NCI-H1048 (cell line): ENCODE measurements at places on chromosomes 7 and 10.

DNA sequence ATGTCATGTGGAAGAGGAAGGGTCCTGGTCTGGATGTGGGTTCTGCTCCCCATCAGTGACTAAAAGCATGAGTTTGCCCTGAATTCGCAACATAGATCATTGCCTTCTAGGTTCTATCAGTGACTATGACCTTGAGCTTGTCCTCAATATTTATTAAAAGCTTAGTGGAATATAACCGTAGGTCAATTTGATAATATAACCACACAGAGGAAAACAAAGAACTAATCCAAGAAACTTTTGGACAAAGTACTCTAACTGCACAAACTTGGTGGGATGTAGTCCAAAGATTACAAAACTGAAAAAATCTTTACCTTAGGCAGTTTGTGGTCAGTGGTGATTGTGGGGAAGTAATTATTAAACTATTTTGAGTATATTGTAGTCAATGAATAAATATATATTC lies 152.9 kb downstream of the CYP26A1 start:
- DNase-seq, result no peak

- DNase-seq, result no peak
Measured at GRCh38 chr7:17030559-17030958, 148.8 kb upstream of the AGR3 start.

DNA sequence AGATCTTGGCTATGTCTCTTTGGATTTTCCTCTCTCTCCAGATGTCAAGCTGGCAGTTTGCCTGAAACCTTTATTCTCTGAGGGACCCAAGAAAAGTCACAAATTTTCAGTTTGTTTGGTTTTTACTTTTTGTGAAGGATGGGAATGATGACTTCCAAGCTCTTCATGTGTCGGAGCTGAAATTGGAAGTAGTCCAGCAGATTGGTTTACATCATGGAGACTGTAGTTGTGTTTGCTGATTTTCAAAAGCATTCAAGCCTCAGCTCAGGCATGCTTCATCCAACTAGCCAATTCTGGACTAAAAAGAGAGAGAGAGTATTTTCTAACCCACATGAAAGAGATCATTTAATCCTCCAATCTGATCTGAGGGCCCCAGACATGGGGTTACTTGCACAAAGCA lies 326.2 kb upstream of the AUTS2 start:
- DNase-seq, result no peak

- DNase-seq, result no peak
Measured at GRCh38 chr7:142777318-142777717, 6.5 kb downstream of the PRSS2 start.

- no peak for DNase-seq
Measured at GRCh38 chr10:1539216-1539615, 198.1 kb downstream of the ADARB2 start.

DNA sequence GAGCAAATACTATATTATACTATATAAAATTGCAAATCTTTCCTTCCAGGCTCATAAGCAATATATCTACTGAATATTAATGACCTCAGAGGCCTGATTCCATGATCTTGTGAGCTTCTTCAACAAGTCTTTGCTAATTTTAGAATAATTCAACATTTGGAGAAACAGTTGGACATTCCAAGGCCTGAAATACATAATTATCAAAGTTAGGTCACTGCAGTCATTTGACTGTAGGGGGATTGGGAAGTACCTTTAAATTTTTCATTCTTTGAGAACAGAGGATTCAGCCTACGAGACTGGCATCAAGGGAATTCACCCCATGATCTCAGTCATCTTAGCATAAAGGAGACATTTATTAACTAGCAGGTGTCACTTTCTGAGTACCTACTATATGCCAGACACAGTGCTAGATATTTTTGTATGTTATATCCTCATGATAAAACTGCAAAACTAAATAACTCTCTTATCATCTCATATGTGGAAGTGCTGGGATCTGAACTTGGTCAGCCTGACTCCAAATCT lies 85.4 kb downstream of the DOCK4 start:
- no peak for DNase-seq

DNA sequence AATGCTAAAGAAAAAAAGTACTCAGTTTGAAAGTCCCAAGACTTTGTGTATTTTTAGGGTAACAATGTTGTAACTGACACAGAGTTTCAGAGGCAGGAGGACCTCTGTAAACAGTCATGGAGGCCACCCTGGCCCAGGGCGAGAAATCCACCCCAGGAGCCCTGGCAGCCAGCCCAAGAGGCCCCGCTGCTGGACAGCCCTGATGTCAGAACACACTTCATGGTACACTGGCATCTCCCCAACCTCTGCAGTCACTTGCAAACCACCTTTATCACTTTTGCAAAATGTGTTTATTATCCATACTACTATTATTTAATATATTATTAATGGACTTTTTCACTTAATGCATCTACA lies 30.2 kb downstream of the C10orf143 start:
- no peak for DNase-seq

- no peak for DNase-seq
Measured at GRCh38 chr10:59997827-59998525, 91.6 kb upstream of the CCDC6 start.

GRCh38 chr10:70508912-70509756 lies 30.6 kb downstream of the PALD1 start:
- DNase-seq, result no peak

DNA sequence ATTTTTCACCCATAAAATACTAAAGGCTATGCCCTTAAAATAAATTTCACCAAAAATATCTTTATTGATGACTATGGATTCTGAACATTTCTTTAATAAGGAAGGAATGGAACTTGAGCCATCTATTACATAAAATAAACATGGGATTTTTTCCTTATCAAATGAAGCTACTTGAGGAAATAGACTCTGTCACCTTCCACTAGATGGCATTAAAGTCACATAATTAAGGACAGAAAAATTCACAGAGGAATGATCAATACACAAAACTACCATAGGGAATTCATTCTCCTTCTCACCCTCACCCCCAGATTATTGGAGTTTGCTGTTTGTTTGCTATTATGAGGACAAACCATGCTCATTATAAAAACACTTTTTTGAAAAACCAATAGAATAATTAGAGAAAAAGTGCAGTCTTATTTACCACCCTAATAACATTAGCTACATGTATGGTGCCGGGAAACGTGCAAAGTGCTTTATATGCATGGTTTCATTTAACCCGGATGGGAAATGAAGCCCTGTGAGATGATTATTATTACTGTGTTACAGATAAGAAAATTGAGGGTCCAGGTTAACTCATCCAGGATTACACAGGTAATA lies 21.1 kb upstream of the FOXI2 start:
- DNase-seq, result no peak

GRCh38 chr7:138167222-138167621 lies 91.0 kb downstream of the AKR1D1 start:
- no peak for DNase-seq

DNA sequence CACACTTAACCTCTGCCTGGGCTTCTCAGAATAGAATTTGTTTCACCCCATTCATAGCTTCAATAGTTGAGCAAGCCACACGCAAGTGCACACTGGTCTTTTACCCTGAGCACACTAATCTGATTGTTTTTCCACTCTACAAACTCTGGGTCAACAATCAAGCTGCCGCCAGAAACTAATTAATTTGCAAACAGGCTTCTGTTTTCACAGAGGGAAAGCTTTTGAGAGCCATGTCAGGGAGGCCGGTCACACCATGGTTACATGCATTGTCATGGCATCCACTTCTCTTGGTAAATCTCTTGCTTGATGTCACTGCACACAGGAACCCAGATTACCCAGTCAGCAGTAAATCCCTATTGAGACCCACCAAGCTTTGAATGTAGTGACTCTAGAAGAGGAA lies 154.2 kb downstream of the SEMA3A start:
- no peak for DNase-seq

- DNase-seq, result no peak
Measured at GRCh38 chr7:120436487-120437060, 163.6 kb downstream of the KCND2 start.

DNA sequence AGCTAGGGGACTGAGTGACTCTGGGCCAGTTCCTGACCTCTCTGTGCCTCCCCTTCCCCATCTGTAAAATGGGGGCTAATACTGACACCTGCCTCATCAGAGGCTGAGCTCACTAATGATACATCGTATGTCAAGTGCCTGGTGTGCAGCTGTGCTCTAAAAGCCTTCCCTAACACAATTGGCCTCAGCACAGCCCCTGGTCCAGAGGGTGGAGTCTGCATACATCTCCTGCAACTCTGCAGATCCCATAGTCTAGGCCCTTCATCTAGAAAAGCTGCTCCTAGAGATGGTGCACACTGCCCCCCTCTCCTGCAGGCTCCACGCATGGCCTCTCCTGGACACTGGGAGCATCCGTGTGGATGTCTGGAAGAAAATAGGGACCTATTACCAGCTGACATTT lies 255.0 kb downstream of the RPS24 start:
- no peak for DNase-seq

DNA sequence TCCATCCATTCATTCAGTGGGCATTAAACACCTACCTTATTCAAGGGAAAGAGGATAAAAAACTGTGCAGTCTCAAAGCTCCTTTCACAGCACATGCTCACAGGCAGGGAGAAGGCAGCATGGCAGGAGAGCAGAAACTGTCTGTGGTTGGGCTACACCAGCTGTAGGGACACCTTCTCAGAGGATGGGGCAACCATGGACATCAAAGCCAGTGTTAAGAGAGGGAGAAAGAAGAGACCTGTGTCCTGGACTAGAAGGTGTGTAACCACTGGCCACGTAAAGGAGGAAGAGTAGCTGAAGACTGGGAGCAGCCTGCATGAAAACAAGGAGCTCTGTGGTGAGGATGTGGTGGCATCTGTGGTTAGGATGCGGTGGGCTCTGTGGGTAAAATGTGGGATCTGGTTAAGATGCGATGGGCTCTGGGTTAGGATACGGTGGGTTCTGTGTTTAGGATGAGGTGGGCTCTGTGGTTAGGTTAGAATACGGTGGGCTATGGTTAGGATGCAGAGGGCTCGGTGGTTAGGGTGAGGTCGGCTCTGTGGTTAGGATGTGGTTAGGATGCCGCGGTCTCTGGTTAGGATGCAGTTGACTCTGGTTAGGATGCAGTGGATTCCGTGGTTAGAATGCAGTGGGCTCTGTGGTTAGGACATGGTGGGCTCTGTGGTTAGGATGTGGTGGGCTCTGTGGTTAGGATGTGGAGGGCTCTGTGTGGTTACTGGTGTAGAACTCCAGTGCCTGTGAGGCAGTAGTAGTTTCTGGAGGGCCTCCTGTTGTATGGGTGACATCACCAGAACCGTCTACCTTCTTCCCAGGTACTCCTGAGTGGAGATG lies 197.6 kb downstream of the WDR37 start:
- DNase-seq, result no peak

DNA sequence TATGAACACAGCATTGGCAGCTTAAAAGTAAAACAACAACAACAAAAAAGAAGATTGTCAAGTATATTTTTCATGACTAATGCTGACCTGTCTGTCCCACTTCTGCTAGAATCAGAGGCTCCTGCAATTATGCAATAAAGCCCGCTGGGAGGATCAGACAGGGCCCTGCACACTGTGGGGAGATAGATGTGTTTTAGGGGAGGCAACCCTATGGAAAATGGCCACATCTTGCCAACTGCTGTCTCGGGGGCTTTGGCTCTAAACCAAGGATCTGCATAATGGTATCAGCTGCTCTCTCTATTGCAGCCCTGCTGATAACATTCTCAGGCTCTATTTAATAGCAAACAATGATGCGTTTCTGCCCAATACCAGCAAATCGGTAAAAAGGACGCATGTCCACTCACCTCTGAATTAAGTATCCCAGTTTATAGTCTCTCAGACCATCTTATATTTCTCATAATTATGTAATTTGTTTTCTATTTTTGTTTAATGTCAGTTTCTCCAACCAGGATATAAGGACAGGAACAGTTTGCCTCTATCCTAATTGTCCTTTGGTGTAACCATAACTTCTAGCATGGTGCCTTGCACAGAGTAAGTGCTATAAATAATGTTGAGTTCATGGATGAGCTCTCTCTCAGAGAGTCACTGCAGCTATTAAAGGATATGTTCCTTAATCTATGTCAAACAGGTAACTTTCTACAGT lies 15.3 kb upstream of the PRKAR2B start:
- no peak for DNase-seq

DNA sequence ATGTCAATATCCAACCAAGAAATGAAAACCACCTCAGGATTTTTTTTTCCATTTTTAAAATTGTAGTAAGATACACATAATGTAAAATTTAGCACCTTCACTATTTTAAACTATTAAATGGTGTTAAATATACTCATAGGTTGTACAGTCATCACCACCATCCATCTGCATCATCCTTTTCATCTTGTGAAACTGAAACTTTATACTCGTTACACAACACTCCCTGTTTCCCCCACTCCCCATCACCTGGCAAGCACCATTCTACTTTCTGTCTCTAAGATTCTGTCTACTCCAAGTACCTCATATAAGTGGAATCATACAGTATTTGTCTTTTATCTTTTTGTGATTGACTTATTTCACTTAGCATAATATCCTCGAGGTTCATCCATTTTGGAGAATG lies 335.2 kb upstream of the NPSR1 start:
- no peak for DNase-seq
